Sigmoid colon (tissue), 7 donors: ENCODE measurements at places on chromosomes 12 and 14.

DNA sequence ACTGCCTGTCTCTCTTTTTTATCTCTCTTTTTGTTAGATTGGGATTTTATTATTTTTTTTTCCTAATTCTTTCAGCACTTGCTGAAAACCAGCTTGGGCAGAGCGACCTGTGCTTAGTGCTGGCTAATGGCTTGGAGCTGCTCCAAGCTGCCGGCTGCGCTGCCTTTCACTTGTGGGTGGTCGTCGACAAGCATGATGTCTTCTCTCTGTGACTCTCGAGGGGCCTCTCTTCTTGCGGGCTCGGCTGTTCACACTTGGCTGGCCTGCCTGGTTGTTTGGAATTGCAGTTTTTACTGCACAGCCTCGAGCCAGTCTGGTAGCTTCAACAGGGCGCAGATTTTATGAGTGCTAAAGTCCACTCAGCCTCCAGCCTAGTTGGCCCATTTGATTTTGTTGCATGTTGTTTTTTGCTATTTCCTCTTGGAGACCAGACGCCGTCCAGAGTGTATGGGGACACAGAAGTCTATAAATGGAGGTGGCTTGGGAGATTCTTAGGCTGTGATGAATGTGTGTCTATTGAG lies 18.6 kb downstream of the TPCN1 start:
- peak; percentile 66 for DNase-seq

DNA sequence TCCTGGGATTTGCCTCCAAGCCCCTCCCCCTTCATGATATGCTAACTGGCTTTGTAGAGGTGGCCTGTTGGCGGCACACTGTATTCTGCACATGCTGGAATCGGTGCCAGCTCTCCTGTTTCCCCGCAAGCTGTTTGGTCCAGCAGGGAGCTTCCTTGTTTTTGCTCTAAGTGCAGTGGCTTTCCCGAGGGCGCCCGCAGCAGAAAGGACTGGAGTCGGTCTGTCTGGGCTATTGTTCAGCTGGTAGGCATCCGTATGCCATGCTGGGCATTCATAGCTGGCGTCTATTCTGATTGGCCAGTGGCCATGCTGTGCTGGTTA lies 88.9 kb upstream of the MED13L start:
- peak; percentile 71 for DNase-seq

DNA sequence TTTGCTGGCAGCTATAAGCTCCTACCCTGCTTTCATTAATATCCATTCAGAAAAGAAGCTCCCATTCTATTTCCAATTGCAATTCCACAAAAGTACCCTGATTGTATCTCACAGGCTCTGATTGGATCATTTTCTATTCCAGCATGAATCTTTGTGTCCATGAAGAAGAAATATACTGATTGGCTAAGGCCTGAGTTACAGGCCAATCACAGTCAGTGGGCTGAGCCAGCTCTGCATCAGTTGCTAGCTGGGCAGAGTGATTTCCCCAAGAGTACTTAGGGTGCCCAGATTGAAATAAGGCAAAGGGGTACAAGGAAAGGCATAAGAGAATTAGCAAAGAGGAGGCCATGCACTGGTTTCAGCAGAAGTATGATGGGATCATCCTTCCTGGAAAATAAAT lies 14.4 kb downstream of the ART4 start:
- no peak for DNase-seq

- no peak for DNase-seq
Observed at GRCh38 chr12:94872971-94873733, 130.3 kb downstream of the NDUFA12 start.

DNA sequence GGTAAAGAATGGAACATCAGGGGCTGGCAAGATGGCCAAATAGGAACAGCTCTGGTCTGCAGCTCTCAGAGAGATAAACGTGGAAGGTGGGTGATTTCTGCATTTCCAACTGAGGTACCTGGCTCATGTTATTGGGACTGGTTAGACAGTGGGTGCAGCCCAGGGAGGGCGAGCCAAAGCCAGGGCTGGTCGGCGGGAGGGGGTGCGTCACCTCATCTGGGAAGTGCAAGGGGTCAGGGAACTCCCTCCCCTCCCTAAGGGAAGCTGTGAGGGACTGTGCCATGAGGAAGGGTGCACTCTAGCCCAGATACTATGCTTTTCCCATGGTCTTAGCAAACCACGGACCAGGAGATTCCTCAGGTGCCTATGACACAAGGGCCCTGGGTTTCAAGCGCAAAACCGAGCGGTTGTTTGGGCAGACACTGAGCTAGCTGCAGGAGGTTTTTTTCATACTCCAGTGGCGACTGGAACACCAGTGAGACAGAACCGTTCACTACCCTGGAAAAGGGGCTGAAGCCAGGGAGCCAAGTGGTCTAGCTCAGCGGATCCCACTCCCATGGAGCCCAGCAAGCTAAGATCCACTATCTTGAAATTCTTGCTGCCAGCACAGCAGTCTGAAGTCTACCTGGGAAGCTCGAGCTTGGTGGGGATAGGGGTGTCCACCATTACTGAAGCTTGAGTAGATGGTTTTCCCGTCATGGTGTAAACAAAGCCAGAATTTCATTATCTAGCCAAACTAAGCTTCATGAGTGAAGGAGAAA lies 317.6 kb downstream of the NELL2 start:
- no peak for DNase-seq

- no peak for DNase-seq
Observed at GRCh38 chr14:24277071-24277470, 5.7 kb upstream of the RABGGTA start.

- DNase-seq = no peak
Observed at GRCh38 chr12:88516811-88517210, 63.5 kb downstream of the KITLG start.

- no peak for DNase-seq
Observed at GRCh38 chr14:80425686-80426085, 214.4 kb upstream of the DIO2 start.

GRCh38 chr14:96479435-96480146 lies 22.6 kb upstream of the PAPOLA start:
- DNase-seq = no peak

- no peak for DNase-seq
Observed at GRCh38 chr14:86935241-86935885, 1057.6 kb downstream of the GALC start.

DNA sequence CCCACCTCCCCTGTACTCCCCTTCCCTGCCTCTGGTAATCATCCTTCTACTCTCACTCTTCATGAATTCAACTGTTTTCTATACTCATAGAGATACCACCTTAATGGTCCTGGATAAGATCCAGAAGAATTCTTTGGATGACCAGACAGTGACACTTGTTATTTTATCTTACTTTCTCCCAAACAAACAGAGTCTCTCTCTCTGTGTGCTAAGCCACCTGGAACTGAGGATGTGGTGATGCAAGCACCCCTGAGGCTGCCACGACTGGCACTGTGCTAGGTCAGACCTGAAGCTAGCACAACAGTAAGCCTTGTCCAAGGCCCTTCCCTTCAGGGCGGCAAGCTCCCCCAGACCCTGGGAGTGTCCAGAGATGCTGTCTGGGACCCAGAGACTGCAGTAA lies 250.2 kb downstream of the C12orf50 start:
- no peak for DNase-seq

GRCh38 chr14:30277268-30277667 lies 281.7 kb upstream of the G2E3 start:
- DNase-seq = no peak

DNA sequence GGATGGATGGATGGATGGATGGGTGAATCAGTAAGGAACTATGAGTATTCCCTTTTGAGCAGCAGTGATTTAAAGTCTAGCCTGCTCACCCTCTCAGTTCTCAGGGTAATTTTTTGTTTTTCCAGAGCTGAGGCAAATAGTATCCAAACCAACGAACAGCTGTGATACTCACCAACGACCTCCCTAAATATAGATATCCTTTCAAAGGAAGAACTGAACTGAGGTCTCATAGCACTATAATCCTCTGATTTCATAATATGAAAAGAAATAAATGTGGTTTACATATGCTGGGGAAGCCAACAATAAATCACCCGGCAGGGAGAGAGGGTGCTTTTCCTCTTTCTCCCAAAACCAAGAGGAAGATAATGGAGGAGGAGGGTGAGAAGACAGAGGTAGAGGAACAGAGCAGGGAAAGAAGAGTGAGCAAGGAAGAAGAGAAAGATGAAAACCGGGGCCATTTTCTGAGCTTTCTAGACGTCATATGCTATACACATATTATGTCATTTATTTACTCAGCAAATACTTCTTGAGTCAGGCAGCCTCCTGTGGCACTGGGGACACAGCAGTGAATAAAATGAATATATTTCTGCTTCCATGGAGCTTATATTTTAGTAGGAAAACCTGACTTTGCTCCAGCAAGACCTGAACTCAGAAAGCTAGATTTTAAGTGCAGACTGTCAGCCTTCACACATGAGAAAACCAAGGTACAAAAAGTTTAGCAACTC lies 710.7 kb upstream of the TBX3 start:
- DNase-seq = no peak

GRCh38 chr14:104348741-104349140 lies 210.4 kb downstream of the KIF26A start:
- peak; percentile 53 for DNase-seq

- no peak for DNase-seq
Observed at GRCh38 chr14:37472906-37473305, 122.1 kb downstream of the FOXA1 start.

DNA sequence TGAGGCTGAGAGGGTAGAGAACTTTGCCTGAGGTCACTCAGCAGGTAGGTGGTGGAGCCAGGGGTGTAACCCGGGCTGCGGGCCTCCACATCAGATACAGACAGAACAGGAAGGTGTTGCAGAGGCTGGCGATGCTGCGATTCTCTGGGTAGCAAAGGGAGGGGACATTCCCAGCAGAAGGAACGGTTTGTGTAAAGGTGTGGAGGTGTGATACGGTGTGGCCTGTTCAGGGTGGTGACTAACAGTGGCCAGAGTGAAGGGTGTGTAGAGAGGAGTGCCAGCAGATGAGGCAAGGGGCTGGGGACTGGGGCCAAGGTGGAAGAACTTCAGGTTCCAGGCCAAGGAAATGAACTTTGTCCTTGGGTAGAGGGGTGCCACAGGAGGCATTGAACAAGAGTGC lies 18.2 kb upstream of the FAIM2 start:
- no peak for DNase-seq

DNA sequence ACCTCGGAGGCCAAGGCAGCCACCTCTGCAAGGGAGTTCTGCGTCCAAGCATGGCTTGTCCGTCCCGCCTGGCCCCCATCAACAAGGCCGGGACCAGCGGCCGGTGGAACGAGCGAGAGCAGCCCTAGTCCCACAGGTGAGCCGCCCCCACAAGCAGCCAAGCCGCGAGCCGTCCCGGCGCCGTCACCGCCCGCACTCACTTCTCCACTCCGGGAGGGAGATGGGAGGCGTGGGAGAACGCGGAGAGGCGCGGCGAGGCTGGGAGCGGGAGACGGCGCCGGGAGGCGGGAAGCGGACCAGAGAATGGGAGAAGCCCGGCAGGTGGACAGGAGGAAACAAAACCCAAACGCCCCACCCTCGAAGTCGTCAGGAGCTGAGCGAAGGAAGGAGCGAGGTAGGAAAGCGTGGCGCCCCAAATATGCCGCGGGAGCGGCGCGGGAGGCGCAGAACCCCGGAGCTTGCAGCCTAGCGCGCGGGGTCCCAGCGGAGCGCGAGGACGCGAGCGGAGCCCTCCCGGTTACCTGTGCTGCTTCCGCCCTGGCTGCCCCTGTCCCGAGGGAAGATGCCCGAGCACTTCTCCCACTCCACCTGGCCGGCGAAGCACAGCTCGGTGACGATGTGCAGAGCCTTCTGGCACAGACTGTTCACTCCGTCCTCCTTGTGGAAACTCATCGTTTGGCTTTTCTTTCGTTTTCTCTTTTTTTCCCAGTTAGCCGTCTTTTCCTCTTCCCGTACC lies 600 bp downstream of the SYT10 start:
- DNase-seq = no peak

DNA sequence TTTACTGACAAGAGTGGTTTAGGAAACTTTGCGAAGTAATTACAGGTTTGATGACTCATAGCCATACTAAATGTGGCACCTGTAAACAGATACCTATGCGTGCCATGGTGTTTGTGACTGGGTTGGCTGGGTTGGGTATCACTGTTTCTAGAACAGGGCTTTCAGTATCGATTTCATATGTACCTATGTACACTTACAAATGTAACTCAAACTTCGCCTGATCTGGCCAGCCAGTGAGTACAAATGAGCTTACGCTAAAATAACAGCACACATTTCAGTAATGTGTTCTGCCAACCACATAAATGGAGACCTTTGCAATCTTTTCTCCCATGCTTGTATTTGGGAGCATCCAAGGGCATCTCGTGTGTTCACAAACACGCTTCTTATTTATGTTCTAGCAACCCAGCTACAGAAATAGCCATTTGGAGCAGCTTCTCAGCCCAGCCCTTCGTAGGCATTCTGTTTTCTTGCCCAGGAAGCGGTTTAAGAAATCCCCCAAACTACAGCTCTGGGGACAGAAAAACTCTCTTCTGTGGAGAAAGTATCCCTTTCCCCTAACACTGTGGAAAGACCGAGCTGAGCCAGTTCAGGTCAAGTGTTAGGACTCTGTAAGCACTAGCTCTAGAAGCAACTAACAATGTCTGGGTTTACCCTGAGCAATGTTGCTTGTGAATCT lies 42.3 kb upstream of the MDM1 start:
- no peak for DNase-seq

DNA sequence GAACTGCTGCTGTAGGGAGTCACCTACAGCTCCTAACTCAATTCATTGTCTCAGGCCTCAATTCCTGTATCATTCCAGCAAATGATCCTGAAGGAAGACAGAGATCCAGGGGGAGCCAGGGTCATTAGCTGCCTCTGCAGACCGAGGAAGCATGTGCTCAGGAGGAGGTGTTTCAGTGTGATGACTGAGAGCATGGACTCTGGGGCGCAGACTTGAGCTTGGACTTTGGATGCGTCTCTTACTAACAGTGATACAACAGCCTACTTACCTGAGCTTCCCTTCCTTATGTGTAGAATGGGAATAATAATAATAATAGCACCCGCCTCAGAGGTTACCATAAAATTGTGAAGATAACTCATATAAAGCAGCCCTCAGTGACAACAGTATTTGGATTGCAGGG lies 92.0 kb upstream of the USP44 start:
- no peak for DNase-seq

DNA sequence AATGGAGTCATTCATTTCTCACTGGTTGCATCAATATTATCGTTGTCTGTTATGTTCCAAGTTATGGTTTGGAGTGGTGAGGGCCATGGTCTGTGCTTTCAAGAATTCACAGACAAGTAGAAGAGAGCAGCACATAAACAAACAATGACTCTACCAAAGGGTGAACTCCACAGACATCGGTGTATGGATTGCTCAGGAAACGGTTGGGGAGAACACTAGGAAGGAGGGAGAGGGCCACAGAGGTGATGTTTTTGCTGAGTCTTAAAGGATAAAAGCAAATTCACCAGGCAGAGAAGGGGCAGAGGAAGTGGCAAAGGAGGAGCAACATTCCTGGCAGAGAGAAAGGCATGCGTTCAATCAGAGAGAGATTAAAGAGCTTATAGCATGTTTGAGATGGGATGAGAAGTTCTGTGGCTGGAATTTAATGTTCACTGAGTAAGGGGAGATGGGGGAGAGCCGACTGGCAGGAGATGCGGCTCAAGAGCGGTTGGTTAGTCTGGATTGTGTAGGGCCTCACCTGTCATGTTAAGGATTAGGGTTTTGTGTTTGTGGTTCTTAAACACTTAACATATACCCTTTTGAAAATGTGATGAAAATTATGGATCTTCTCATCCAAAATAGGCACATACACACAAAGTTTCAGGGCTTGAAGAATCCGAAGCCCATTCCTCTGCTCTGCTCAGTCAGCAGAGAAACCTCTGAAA lies 42.3 kb upstream of the FRMD6 start:
- no peak for DNase-seq

- no peak for DNase-seq
Observed at GRCh38 chr12:31890295-31891285, 68.6 kb upstream of the RESF1 start.
